ENCODE measurements at places on chromosomes 2 and 18.

- peak; percentile 37 for DNase-seq
These were observed 599.4 kb downstream of the XIRP2 start for GRCh38 chr2:167487728-167488127.

GRCh38 chr2:42230891-42231290 is 61.7 kb downstream of the EML4 start:
- DNase-seq: no peak

- DNase-seq: peak; percentile 3
These were observed 1.6 kb upstream of the ARHGEF4 start for GRCh38 chr2:130834931-130835765.

- DNase-seq: no peak
These were observed 193.1 kb downstream of the SH3RF3 start for GRCh38 chr2:109322111-109322510.

DNA sequence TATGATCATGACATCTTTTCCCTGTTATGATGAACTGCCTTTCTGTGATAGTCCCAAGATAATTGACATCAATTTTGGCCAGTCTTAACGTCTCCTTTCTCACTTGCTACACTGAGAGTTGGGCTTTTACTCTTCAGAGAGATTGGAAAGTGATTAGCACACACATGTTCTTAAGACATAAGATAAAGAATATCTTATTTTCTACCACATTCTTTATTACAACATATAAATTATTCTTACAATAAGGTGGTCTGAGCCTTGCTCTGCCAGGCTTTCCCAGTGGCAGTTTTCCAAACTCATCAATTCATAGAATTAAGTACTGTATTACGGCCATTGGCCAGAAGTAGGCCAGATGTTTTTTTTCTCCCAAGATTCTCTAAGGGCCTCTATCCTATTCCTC is 5.7 kb upstream of the DSC3 start:
- DNase-seq: no peak

GRCh38 chr2:275466-275865 is 10.7 kb downstream of the ACP1 start:
- no peak for DNase-seq

- peak; percentile 51 for DNase-seq
These were observed 35.8 kb upstream of the ARHGAP25 start for GRCh38 chr2:68698567-68699377.

GRCh38 chr2:217988014-217988839 is 14.6 kb downstream of the TNS1 start:
- DNase-seq: peak; percentile 96

DNA sequence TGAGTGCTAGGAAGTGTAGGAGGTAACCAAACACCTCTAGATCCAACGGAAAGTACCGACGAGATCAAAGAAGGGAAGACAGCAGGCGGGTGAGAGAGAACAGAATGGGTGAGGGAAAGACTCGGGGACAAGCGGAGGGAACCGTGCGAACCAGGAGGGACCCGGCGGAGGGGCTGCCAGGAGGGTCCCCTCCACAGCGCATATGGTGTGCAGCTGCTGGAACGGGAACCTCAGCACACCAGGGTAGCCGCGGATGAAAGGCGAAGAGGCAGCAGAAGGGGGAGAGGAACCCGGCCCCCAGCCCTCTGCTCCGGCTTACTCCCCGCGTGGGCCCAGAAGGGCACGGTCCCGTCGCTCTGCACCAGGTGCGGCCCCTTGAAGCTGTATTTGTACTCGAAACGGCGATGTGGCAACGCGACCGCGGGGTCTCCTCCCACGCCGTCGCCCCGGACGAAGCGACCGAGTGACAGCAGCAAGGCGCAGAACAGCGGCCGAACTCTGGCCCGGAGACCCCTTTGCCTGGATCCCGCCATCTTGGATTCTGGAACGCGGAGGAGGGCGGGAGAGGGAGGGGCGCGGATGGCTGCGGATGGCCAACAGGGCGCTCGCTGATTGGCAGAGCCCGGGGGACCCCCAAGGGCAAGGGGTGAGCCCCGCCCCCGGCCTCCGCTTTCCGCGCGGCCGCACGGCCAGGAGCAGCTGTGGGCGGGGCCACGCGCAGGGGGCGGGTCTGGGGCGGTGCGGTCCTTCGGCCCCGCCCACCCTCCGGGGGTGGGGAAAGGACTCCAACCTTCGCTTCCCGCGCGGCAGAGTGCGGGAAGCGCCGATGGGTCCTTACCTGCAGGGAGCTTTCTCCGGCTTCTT is at the start of gene LMAN1:
TSS of gene LMAN1 (minus strand) at position 554 of the 864 bp plus-strand sequence. CDS start at position 533, 21 bp downstream.
- DNase-seq: peak; percentile 96

DNA sequence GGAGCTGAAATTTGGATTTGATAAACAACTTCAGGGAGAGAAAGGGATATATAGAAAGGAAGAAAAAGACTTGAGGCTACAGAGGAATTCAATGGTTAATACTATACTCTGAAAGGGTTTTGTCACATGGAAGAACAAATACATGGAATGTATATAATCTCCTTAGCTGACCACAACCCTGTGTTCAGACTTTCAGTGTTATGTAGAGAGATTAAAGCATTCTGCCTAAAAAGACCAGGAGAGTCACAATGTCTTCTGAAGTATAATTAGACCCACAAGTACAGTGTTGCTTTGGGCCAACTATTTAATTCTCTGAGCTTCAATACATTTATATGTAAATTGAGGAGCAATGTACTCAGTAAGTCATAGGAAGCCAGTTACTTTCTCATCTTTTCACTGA is 123.8 kb upstream of the FSHR start:
- DNase-seq: no peak

- DNase-seq: no peak
These were observed 1.0 kb upstream of the HOXD12 start for GRCh38 chr2:176098366-176099158.

DNA sequence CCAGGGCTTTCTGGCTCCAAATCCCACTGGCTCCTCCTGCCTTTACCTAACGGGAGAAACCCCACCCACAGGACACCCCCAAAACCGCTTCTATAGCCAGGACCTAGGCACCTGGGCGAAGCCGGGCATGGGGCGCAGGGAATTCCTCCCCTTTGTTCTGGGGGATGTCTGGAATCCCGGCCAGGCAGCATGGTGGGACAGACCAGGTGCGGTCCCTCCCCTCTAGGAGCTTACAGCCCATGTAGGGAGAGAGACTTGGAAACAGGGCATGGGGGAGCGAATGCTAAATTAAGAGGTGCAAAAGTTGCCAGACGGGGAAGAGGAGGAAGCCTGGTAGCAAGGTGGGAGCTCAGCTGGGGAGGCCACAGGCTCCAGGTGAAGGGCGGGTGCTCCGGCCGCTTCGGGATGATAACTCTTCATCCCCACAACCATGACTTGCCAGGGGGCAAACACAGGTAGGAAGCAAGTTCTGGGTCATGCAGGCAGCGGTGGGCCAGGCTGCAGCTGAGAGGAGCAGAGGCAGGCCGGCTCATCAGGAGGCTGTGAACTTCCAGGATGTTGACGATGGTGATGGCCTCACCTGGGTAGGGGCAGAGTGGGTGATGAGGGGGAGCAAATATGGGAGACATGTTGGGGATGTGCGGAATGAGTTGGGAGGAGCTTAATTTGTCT is 1.3 kb downstream of the TMEM37 start:
- DNase-seq: no peak

DNA sequence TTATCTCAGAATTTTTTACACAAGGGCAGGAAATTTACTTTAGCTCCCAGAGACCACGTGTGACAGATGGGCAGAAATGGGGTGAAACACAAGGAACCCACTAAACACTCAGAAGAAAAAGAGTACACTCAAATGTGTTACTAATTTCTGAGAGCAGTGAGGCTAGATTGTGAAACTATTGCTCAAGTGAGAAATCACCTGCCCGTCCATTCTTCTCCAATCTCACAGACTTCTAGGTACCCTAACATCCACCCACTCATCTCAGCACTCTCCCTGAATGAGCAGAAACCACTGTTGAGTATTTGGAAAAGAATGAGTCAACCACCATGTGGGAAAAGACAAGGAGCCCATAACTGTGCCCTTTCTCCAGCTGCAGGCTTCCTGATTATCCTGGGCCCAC is 293.0 kb upstream of the CDH2 start:
- no peak for DNase-seq

- DNase-seq: no peak
These were observed 140.4 kb downstream of the FAM161A start for GRCh38 chr2:61713457-61713856.

GRCh38 chr2:102401456-102401855 is 21.5 kb upstream of the IL18RAP start:
- DNase-seq: no peak

- no peak for DNase-seq
These were observed 20.8 kb downstream of the KIF1A start for GRCh38 chr2:240799033-240799820.

GRCh38 chr2:160869411-160869810 is 290.8 kb upstream of the TANK start:
- no peak for DNase-seq

DNA sequence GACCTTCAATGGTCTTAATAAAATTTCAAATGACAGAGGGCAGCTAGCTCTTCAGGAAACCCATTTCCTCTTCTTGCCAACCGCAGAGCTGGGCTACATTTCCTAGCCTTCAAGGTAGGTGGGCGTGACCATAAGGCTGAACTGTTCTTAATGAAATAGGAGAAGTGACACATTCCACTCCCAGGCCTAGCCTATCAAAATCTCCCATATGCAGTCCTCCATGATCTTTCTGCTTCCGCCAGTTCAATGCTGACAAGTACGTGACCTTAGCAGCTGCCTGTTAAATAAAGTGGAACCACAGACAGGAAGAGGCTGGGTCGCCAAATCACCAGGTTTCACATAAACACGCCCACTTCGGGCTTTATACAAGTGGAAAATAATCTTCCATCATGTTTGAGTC is 13.2 kb downstream of the SERPINE2 start:
- no peak for DNase-seq

- no peak for DNase-seq
These were observed 147.8 kb upstream of the SPHKAP start for GRCh38 chr2:228329282-228329681.

GRCh38 chr2:97712693-97713295 is 582 bp upstream of the ZAP70 start:
- no peak for DNase-seq

DNA sequence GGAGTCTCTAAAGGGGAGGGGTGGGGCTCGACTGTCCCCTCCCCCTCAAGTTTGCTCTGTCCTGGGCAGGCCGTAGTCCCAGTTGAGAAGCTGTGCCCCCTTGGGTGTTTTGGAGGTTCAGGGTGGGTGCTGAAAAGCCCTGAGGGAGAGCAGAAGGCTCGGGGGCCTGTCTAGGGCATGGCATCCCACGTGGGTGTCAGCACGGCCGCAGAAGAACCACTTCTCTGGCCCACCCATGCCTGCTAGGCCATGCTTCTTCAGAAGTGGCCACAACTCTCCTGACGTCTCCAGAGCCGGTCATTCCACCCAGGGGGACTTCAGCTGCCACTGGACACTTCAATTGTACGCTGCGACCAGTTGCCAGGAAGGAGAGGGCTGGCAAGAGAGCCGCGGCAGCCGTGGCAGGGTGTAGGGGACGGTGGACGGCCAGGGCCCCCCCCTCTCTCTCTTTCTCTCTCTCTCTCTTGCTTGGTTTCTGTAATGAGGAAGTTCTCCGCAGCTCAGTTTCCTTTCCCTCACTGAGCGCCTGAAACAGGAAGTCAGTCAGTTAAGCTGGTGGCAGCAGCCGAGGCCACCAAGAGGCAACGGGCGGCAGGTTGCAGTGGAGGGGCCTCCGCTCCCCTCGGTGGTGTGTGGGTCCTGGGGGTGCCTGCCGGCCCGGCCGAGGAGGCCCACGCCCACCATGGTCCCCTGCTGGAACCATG is at the start of gene INPP5D:
TSS of gene INPP5D (plus strand) at position 546 of the 704 bp plus-strand sequence. CDS start at position 683, 137 bp downstream.
- DNase-seq: no peak

All from NCI-H510A treated with DMSO at 0.1 percent for 48 hours (cell line).